NCI-H1436 (cell line): ENCODE measurements at places on chromosomes 2 and 18.

DNA sequence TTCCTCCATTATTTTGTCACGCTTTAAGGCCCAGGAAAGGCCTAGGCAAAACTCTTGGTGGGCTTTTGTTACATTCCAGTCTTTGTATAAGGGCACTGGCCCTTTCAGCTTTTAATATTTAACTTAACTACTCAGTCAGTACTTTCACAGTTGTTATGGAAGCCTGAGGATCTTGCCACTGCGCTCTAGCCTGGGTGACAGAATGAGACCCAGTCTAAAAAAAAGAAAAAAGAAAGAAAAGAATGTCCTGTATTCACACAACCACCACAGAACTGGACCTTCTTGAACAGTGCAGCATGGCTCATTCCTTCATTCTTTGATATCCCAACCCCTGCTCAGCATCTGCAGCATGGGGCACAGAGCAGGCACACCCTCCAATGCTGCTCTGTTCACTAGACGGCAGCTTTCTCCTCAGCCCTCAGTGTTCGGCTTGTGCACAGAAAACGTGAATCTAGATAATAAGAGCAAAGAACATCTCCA, 93.4 kb upstream of the MSH2 start:
- no peak for DNase-seq

- no peak for DNase-seq
These were observed 28.3 kb upstream of the UBE2E3 start for GRCh38 chr2:180952082-180952481.

DNA sequence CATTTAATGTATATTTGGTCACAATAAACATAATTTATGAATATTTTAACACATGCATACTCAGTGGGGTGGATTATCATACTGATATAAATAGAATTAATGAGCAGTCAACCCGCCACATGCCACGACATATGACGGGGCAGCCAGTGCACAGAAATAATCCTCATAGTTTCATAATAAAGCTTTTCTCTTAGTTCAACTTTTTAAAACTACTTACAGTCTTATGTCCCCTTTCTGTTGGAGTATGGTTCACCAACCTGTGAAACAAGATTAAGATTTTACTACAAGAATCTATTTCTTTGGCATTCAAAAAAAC, 75.6 kb upstream of the ETAA1 start:
- DNase-seq, result no peak

GRCh38 chr2:52264488-52264887, 1232.6 kb upstream of the NRXN1 start:
- DNase-seq, result peak; percentile 67

- DNase-seq, result no peak
These were observed 105.6 kb downstream of the MAPK4 start for GRCh38 chr18:50665519-50665918.

DNA sequence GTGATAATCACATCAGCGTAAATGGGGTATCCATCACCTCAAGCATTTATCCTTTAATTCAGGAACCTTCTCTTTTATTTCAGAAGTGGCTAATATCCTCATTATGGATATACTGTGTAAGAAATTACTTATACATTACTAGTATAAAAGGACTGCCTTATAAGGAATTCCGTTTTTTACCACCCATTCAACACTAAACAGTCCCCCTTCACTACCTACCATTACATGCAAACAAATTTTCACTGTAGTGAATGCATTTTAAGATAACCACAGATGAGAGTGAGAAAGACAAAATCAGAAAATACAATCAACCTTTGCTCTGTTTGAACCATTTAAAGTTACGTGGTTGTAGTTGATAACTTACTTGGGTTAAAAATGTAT, 551.2 kb downstream of the RNF144A start:
- DNase-seq, result no peak

- DNase-seq, result peak; percentile 54
These were observed 130.2 kb downstream of the ARHGAP15 start for GRCh38 chr2:143259368-143259958.

GRCh38 chr2:158539176-158540005, 82.6 kb downstream of the PKP4 start:
- DNase-seq, result peak; percentile 21

DNA sequence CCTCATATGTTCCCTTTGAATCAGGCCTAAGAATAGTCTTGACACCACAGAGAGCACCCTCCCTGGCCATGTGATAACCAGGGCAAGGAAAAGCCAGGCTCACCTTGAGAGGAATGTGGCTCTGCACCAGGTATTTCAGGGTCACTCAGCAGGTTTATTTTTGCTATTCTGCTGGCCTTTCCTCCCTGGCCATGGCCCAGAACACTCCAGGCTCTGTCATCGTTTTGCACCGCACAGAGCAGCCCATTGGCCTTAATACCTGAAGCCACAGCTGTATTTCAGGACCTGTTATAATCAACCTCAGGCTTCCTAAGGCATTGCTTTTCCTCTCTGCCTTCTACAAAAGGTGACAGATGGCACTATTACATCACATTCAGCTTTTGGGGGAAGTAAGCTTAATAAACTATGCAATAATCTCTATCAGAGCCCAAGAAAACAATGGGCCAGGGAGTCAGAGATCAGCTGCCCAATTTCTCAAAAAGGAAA, 668.3 kb downstream of the IRS1 start:
- DNase-seq, result no peak

DNA sequence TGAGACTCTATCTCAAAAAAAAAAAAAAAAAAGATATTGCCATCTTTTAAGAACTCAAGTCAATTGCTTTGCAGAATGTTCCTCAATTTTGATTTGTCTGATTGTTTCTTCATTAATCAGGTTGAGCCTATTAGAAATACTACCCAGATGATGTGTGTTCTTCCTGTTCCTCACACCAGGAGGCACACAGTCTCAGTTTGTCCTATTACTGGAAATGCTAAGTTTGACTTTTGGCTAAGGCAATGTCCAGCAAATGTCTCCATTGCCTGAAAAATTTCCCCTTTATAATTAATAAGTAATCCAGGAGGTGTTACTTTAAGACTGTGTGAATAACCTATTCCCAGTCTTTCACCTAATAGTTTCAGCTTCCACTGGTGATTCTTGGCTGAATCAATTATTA, 28.4 kb downstream of the BOLA3 start:
- DNase-seq, result no peak

GRCh38 chr18:6435731-6436130, 21.0 kb upstream of the L3MBTL4 start:
- DNase-seq, result no peak

DNA sequence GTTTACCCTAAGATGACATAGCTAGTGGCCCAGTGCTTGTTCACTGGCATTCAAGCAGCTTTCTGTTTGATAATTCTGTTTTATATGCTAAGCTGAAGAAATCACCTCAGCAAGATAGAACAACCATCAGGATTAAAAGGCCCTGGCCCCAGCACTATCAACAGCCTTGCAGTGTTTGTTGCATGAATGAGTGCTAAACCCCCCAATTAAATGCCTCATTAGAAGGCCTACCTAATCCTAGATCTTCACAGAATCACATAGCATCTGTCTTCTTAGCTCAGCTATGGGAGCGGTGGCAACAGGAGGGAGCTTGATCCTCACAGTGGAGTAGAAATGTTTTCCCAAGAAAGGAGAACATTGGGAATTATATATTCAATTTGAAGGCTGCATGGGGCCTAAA, 194.1 kb upstream of the HNMT start:
- no peak for DNase-seq

DNA sequence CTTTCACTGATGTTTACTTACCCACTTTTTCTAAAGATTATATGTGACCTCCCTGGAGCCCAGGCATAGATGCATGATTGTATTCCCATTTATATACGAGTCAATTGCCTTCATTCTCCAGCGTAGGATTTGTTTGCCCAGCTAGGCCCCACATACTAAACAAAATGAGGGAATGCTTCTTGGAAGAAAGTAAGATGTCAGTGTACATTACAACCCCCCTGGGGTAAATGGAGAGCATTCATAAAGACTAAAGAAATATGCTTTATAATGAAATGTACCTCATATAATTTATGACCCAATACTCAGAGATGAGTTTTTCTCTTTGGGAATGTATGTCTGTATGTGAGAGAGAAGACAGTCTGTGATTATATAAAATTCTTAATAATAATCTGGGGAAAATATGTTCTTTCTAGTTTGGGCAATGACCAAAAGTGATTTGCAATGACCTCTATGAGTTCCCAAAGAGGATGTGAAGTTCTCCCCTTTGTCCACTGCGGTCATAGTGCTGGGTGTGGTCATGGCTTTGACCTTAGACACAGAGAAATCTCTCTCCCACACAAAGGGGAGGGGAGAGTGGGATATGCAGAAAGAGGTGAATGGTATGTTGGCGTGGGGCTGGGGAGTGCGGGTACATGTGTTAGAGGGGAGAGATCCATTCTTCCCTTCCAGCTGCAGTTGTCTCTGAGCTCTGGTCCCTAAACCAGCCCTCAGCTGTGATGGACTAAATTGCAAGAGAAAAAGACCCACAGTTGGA, 175.6 kb downstream of the EN1 start:
- DNase-seq, result no peak

DNA sequence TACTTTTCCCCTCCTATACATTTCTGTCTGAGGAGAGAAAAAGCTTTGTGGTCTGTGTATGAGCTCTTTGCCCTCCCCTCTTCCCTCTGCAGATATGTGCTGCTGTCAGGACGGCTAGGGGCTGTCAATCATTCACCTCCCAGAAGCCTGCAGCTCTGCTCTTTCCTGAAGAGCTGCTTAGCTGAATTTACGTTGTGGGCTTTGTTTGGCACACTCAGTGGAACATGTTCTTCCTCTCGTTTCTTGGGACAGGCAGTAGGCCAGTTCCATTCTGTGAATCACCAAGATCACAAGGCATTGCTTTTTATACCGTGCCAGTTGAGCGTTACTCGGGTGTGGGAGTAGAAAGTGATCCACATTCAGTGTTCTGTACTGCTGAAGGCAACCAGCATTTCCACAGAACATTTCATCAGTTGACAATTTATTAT, 136.7 kb downstream of the LAMA3 start:
- no peak for DNase-seq

DNA sequence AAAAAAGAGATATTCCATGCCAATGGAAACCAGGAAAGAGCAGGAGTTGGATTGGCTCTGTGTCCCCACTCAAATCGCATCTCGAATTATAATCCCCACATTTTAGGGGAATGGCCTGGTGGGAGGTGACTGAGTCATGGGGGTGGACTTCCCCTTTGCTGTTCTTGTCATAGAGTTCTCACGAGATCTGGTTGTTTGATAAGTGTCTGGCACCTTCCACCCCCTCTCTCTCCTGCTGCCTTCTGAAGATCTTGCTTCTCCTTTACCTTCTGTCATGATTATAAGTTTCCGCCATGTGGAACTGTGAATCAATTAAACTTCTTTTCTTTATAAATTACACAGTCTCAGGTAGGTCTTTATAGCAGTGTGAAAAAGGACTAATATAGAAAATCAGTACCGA, 355.6 kb downstream of the NBAS start:
- DNase-seq, result no peak

DNA sequence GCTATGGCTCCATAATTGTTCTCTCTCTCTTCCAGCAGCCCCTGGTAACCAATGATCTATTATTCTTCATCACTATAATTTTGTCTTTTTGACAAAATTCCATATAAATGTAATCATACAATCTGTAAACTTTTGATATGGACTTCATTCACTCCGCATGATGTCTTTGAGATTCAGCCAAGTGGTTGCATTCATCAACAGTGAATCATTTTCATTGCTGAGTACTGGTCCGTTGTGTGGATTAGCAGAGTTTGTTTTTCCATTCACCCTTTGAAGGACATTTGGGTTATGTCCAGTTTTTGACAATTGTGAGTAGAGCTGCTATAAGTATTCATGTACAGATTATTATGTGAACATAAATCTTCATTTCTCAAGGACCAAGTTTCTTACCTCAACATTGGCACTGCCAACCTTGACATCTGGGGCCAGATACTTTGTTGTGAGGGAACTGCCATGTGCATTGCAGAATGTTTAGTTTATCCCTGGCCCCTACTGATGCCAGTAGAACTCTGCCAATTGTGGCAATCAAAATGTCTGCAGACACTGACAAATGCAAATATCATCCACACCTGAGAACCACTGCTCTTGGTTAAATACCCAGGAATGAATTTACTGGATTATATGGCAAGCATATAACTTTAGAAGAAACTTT, 48.4 kb upstream of the BCL2L11 start:
- DNase-seq, result no peak

DNA sequence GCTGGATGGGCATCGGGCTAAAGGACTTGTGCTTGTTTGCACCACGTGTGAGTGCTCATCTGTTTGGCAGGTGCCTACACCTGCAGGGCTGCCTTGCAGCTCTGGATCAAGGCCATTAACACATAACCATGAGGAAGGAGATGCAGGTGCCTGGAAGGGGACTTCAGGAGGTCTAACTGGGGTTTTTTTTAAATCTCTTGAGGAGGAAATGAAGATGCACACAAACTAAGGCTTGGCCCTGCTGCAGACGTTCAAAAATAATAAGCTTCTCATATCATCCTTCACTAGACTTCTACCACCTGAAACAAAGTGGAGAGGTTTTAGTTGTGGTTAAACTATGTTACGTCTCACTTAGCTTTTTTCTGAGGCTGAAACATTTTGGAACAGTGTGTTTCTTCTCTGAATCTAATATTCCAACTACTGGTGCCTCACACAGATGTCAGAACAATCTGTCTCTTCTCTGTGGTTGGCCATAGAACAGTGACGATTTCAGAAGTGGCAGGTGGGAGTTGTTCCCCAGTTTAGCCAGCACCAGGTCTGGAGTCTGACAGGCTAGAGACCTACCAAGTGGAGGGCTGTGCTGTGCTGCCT, 36.5 kb downstream of the BCL2L11 start:
- no peak for DNase-seq

DNA sequence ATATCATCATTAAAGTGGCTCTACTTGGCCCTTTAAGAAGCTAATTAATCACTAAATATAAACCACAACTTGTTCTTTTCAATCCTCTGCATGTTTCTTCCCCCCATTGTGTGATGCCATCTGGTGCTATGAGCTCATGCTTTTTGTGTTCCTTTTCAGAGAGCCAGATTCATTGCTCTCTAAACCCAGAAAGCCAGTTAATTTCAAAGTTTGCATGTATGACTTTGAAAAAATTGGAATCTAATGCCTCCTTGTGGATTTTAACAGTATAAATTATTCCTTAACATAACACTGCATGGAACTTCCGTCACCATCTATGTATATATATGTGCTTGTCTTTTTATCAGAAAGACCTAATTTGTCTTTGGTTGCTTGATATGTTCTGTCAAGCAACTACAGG, 31.1 kb downstream of the TMEM178A start:
- DNase-seq, result no peak

DNA sequence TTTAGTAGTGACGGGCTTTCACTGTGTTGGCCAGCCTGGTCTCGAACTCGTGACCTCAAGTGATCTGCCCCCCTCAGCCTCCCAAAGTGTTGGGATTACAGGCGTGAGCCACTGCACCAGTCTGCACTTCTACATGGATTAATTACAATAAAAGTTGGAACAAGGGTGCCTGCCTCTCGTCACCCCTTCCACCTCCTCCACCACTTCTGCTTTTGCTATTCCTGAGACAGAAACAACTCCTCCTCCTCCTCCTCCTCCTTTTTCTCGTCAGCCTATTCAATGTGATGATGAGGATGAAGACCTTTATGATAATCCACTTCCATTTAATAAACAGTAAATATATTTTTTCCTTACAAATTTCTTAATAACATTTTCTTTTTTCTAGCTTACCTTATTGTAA, 35.2 kb downstream of the SRBD1 start:
- no peak for DNase-seq

GRCh38 chr18:54086863-54087262, 137.6 kb downstream of the MBD2 start:
- no peak for DNase-seq
